Breast epithelium (tissue), 4 donors: ENCODE measurements at places on chromosomes 7 and 10. TPM values are rescaled to one million over a fixed set of nuclear protein-coding genes. Genes with fewer than 3 reads are reported as not detected.

GRCh38 chr7:47325337-47325736 is 256.6 kb downstream of the TNS3 start:
- no peak for DNase-seq

The TPST1 gene
- total RNA-seq, result 34.4 TPM

The DPY19L1 gene
- total RNA-seq, result 18.2 TPM

The ZSCAN25 gene
- total RNA-seq, result 23.6 TPM

GRCh38 chr10:84517554-84517953 is 189.2 kb downstream of the CCSER2 start:
- DNase-seq, result no peak
